ENCODE measurements at places on chromosomes 16 and 17. TPM values are rescaled to one million over a fixed set of nuclear protein-coding genes. Genes with fewer than 3 reads are reported as not detected.

FOXN1 gene
- total RNA-seq = not detected

TMIGD1 gene
- not detected for total RNA-seq

HSD17B1 gene
- 1.1 TPM for total RNA-seq

DNA sequence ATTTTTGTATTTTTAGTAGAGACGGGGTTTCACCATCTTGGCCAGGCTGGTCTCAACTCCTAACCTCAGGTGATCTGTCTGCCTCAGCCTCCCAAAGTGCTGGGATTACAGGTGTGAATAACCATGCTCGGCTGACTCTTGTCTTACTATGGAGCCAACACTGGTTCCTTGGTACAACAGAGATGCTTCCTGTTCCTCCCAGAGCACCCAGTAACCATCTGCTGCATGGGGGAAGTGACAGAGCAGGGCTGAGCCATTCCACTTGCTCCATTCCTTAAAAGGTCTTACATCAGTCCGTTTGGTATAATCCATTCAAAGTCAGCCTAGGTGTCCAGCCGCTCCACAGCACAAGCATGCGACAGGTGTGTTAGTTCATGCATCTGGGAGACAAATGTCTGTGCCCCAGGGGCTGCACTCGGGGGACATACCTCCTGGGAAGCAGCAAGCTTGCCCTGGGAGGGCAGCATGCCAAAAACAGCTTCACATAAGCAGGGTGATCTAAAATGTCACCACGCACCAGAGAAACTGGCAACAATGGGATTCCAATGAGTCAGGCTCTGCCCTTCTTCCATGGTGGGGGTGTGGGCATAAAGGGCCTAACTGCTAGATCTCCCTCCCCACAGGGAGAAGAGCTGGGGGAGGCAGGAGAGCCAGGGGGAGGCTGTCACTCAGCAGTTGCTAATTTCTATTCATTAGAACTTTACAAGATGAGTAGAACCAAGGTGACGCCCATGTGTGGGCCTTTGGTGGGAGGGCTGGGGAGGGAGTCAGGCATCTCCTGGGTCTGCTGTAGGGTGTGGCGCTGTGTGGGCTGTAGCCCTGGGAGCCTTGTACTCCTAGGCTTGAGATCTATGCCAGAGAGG, 35.5 kb downstream of the PIPOX start:
- no peak for DNase-seq

DNA sequence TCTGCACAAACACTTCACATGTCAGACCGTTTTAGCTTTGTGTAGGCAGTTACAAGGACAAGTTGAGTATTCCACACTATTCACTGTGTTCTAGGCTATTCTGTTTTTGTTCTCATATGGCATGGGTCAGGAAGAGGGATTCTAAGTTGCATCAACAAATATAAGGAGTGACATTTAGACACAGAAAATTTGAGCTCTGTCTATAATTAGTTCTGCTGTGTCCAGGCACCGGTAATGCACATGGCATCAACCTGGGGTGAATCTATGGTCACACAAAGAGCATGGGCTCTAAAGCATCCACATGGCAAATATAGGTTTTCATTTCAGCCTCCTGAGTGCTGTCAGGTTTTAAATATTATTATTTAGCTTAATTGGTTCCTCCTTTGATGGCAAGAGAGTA, 130.4 kb upstream of the PMFBP1 start:
- DNase-seq = no peak

All from right lobe of liver (tissue), 6 donors.